ENCODE measurements at places on chromosomes 6 and 20. TPM values are rescaled to one million over a fixed set of nuclear protein-coding genes. Genes with fewer than 3 reads are reported as not detected.

The FNDC1 gene
- total RNA-seq, result not detected

The SLC17A5 gene
- total RNA-seq, result 6.0 TPM

The RBM39 gene
- total RNA-seq, result 404 TPM

The ZNF334 gene
- total RNA-seq, result 0.78 TPM

The EFHC1 gene
- total RNA-seq, result 4.0 TPM

The SIM1 gene
- not detected for total RNA-seq

The MOG gene
- not detected for total RNA-seq

The ATAT1 gene
- total RNA-seq, result 15.8 TPM

The RIPK1 gene
- 41.4 TPM for total RNA-seq

The POM121L2 gene
- not detected for total RNA-seq

The C4B gene
- total RNA-seq, result 5.0 TPM

The SYNDIG1 gene
- total RNA-seq, result not detected

The HLA-DQB2 gene
- 0.88 TPM for total RNA-seq

The GPLD1 gene
- total RNA-seq, result 0.45 TPM

The MUCL3 gene
- total RNA-seq, result not detected

The OOEP gene
- not detected for total RNA-seq

The ARFGEF3 gene
- total RNA-seq, result 0.45 TPM

The PRKN gene
- total RNA-seq, result not detected

The KIAA0408 gene
- 2.4 TPM for total RNA-seq

The FAM50B gene
- 5.3 TPM for total RNA-seq

The CFAP206 gene
- 0.21 TPM for total RNA-seq

The CD93 gene
- total RNA-seq, result 16.8 TPM

The BCAS1 gene
- 0.11 TPM for total RNA-seq

The PTCRA gene
- total RNA-seq, result not detected

The DLL1 gene
- total RNA-seq, result 0.61 TPM

The FAM83D gene
- total RNA-seq, result 8.1 TPM

The CRISP2 gene
- total RNA-seq, result not detected

The RNF114 gene
- 79.3 TPM for total RNA-seq

The AIF1 gene
- total RNA-seq, result 9.3 TPM

The MMP24 gene
- total RNA-seq, result not detected

The GRM4 gene
- total RNA-seq, result not detected

The GRIK2 gene
- not detected for total RNA-seq

The AVP gene
- total RNA-seq, result not detected

The EEF1A2 gene
- total RNA-seq, result 6.1 TPM

The ZDHHC14 gene
- total RNA-seq, result 6.9 TPM

The PLN gene
- total RNA-seq, result not detected

The PAK5 gene
- not detected for total RNA-seq

The LHFPL5 gene
- not detected for total RNA-seq

The PRDM13 gene
- not detected for total RNA-seq

The ASIP gene
- total RNA-seq, result not detected

The OR2J3 gene
- total RNA-seq, result not detected

The TMC2 gene
- total RNA-seq, result not detected

The C6orf58 gene
- not detected for total RNA-seq

The SERPINB1 gene
- total RNA-seq, result 103 TPM

The C20orf202 gene
- not detected for total RNA-seq
